ENCODE measurements at places on chromosomes 5 and 9.

DNA sequence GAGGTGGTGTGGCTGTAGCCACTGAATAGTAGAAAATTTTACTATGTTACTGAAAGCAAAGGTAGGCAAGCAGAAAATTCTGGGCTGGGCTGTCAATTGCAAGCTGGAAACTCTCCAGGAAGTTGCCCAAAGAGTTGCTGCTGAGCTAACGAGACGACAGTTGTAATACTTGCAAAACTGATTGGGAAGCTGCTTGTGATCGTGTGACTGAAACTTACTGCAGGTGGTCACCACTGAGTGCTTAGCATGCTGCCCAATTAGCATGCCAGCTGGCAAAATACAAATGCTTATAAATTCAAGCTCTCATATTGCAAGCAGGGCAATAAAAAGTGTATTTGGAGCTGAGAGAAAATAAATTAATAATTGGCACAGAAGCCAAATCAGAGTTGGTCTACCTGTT, 758.5 kb upstream of the EDIL3 start:
- DNase-seq, result no peak

DNA sequence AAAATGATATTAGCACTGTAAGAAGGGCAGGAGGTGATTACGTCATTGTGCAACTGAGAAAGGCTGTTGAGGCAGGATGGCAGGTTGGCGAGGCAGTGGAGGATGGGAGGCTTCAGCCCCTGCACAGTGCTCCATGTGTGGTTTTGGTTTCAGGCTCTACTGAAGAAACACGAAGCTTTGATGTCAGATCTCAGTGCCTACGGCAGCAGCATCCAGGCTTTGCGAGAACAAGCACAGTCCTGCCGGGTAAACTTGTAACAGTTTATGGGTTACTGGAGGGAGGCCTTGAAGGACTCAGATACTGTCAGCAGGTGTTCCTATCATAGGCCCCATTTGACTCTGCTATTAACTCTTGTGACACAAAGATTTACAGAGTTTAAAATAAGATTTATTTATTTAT, 35.1 kb downstream of the SPTAN1 start:
- peak; percentile 82 for DNase-seq

- DNase-seq, result no peak
Measured at GRCh38 chr5:9557696-9558095, 11.8 kb upstream of the SEMA5A start.

DNA sequence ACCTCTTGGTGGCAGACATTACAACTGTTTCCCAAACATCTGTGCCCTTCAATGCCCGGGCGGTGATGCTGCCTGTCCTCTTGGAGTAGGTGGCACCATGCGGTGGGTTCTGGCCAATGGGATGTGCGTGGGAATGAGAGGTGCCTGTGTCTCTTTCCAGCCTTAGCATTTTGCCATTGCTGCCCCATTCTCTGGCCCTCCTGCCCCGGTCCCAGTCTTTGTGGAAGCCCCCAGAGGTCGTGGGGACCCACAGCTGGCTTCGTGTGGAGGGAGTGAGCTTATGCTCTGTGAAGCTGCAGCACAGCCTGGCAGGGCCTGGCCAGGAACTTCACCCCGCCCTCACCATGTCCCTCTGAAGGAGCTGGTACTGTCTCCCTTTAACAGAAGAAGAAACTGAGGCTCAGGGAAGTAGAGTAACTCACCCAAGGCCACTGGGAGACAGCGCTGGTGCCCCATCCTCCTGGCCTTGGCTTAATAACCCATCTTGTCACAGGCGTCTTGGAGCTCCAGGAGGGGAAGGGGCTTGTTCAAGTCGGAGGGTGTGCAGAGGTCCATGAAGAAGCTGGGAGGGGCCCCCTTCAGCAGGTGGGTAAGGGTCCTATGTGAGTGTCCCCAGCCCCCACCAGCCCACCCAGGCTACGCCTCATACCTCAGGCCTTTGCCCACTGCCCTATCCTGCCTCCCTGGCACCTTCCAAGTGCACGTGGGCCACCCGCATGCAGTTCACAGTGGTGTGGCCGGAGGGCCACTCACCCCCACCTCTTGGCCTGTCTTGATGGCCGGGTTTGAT, 173.6 kb downstream of the GAPVD1 start:
- DNase-seq, result no peak

DNA sequence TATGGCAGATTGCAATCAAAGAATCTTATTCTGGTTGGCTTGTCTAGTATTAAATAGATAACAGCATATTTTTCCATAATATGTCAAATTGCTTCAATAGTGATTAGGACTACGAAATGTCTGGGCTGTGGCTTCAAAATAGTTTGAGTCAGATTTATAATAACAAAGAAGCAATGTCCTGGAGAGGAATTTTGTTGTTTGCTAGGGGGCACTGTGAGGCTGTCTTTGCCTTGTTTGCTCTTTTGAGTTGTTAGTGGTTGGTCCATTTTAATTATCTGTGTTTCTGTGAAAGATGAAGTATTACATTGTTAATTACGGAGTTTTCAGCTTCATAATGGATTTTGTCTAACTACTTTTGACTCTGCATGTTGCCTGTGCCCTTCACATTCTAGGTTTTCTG, 713.6 kb downstream of the TLE4 start:
- no peak for DNase-seq

DNA sequence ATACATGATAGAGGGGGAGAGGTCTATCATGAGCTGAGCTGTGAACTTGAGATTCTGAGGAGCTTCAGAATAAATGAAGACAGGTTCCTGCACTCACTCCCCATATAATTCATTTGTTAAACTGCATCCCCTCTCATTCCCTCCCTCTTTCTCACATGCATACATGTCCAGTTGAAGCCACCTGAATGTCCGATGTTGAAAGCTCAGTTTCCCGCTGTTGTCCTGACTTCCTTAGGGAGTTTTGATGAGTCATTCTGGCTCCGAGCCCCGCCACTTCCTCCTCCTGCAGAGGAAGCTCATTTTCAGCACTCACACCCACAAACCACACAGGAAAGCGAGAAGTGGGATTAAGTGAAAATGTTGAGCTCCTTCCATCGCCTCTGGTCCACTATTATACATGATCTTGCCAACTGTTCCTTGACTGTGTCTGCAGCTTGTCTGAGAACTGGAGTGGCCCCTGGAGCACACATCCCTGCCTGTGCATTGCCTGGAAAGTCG, 121.2 kb downstream of the CEMIP2 start:
- DNase-seq, result no peak

GRCh38 chr5:147986134-147986757, 77.5 kb upstream of the SPINK5 start:
- DNase-seq, result no peak

GRCh38 chr9:127336506-127337352, 60.2 kb upstream of the SLC2A8 start:
- DNase-seq, result no peak

- no peak for DNase-seq
Measured at GRCh38 chr9:92270511-92270910, 23.0 kb downstream of the IARS1 start.

DNA sequence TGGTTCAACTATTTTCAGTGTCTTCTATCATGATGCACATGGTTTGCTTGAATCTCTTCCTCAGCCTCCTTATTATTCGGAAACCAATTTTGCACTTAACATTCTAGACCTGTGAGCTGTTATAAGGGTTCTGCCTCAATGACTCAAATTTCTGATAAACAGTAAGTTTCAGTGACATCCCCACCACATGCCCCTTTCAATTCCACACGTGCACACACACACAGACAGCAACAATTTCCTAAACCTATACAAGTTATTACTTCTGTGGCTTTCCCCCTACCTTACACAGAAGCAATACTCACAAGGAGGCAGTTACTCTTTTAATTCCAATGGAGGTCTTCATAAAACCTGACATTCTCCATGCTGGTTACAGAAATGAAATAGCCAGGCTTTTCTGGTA, 102.4 kb downstream of the ELAVL2 start:
- DNase-seq, result no peak

GRCh38 chr9:2260417-2261306, 245.5 kb downstream of the SMARCA2 start:
- DNase-seq, result peak; percentile 12

GRCh38 chr9:73152953-73153352, 1.3 kb downstream of the ANXA1 start:
- DNase-seq, result peak; percentile 35

- no peak for DNase-seq
Measured at GRCh38 chr5:60161340-60161934, 267.9 kb upstream of the PDE4D start.

All from activated CD4-positive, alpha-beta T cell treated with anti-CD3 and anti-CD28 coated beads for 36 hours (primary cell).